Aorta (tissue), 5 donors: ENCODE measurements at places on chromosomes 12 and 14.

DNA sequence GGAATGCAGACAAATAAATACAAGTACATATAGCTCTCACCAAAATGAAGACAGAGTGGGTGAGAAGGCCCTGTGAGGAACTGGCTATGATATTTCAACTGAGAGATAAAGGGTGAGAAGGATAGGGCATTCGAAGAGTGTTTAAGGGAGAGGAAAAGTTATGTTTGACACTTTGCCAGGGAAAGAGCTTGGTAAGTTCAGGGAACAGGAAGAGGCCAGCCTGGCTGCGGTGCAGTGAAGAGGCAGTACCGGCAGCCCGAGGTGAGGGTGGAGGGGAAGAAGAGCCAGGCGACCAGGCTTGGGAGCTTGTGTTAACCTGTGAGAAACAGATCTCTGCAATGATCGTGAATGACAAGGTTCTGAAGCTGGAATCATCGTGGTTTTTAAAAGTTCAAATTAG lies 84.7 kb upstream of the RFX4 start:
- no peak for DNase-seq

DNA sequence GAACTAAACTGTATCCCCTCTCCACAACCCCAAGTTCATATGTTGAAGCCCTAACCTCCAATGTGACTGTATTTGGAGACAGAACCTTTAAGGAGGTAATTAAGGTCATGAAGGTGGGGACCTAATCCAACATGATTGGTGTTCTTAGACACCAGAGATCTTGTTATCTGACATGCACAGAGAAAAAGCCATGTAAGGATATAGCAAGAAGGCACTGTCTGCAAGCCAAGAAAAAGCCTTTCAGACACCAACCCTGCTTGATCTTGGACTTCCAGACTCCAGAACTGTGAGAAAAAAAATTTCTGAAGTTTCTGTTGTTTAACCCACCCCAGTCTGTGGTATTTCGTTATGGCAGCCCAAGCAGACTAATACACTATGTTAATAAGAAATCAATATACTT lies 62.2 kb upstream of the CFL2 start:
- DNase-seq: no peak

GRCh38 chr12:90327793-90328743 lies 619.4 kb upstream of the ATP2B1 start:
- no peak for DNase-seq

- DNase-seq: peak; percentile 81
Measured at GRCh38 chr14:105093038-105093430, 27.8 kb upstream of the GPR132 start.

DNA sequence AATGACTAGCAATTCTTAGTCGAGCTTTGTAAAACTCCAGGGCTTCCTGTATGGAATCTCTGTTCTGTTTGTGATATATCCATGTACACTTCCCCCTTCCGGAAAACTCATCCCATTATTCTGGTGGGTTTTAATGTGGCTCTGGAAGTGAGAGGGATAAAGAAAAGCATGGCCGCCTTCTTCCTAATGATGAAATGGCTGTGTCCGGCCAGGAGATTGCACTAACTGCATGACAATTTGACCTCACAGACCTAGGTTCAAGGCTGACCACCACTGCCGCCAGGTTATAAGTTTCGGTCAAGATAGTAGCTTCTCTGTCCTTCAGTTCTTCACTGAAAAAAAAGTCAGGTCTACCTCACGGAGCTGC lies 41.0 kb upstream of the NPAS3 start:
- DNase-seq: no peak

DNA sequence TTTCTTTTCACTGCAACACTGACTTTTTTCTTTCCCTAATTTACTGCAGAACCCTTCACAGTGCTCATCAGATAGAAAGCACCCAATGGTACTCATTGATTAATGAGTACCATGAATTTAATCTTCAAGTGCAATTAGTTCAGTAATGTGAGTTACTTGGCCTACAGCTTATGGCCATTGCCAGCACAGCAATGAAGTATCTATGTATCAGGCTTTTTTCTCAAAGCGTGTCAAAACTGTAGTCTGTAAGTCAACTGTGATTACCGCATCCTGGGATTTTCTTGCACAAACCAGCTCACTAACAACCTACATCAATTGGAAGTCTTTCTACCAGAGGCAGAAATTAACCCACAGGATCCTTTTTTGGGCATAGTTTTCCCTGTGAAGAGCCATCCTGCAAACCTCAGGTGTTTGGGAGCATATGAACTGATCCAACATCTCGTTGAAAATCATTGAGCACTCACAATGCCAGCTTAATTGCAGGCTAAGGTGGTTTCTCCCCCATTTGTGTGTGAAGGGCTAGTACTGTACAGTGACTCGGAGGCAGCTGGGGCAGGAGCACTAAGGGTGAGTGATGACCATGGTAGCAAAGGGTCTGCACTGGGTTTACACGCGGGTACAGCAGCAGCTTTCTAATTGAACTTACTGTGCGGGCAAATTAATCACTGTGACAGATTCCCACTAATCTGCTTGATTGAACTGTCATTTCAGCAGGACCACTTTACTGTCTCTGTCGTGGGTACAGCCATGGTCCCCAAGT lies 619.3 kb downstream of the SNAPC1 start:
- DNase-seq: no peak

GRCh38 chr12:50003595-50003994 lies 21.7 kb downstream of the RACGAP1 start:
- DNase-seq: no peak

DNA sequence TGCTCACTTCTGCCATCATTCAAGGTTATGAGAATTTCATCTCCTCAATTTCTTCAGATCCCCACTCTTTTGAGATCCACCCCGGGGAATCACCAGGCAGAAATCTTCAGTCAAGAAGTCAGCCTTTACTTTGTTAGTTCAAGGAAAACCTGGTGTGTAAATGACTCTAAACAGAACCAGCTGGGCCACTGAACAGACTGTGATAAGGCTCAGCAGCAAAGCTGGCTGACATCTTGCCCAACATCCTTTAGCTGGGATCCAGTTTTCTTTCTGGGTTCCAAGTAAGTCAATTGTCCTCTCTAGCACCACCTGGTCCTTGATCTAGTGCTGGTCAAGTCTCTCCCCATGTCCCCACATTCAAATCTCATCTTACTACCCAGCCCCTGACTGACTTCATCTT lies 11.6 kb downstream of the CLMN start:
- DNase-seq: no peak

DNA sequence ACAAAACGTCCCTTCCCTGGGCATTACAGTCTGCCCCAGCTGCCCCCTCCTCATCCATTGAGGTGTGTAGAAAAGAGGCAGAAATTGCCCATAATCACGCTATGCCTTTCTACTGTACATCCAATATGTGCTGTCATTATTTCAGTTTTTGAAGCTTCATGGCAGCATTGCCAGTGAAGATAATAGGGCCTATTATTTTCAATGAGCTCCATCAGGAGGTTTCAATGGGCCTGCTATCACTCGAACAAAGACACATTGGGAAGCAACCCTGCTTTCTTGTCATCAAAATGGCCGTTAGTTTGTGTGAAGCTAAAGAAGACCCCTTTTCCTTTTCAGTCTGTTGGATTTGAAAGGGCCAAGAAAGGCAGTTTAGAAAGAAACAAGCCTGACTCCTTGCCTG lies 653.8 kb downstream of the NOVA1 start:
- no peak for DNase-seq

- DNase-seq: no peak
Measured at GRCh38 chr12:21912318-21912717, 28.9 kb downstream of the ABCC9 start.

- no peak for DNase-seq
Measured at GRCh38 chr14:88264116-88264515, 59.0 kb downstream of the KCNK10 start.

- no peak for DNase-seq
Measured at GRCh38 chr14:24924544-24924943, 125.4 kb downstream of the STXBP6 start.

DNA sequence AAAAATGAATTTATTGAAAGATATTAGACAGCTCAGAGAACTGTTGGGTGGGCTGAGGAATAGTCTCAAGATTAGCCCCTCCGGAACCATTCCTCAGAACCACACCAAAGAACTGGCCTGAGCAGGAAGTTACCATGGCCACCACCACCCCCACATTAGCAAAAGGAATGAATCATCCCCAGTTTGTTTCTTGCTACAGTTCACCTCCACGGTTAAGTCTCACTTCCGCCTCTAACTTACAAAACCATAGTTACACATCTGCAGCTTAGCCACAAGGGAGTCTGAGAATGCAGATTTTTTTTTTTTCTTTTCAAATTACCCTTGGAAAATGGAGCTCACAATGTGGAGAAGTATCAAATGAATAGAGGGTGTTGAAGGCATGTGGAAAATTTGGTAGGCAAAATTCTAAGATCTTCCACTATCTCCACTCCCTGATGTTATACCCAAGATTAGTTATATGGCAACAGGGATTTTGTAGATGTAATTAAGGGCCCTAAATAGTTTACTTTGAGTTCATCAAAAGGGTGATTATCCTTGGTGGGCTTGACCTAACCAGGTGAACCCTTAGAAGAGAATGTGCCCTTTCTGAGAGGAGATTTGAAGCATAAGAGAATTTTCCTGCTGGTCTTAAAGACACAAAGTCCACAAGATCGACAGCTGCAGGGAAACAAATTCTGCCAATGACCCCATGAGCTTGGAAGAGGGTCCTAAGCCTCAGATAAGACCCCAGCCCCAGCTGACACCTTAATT lies 129.8 kb upstream of the KRR1 start:
- DNase-seq: no peak

- DNase-seq: no peak
Measured at GRCh38 chr14:95374239-95374997, 54.7 kb upstream of the CLMN start.
